ENCODE measurements at places on chromosomes 11 and 22.

GRCh38 chr11:64726867-64727530, 4.0 kb upstream of the NRXN2 start:
- DNase-seq, result no peak

- no peak for DNase-seq
These were observed 305.1 kb downstream of the CTTN start for GRCh38 chr11:70703141-70704064.

DNA sequence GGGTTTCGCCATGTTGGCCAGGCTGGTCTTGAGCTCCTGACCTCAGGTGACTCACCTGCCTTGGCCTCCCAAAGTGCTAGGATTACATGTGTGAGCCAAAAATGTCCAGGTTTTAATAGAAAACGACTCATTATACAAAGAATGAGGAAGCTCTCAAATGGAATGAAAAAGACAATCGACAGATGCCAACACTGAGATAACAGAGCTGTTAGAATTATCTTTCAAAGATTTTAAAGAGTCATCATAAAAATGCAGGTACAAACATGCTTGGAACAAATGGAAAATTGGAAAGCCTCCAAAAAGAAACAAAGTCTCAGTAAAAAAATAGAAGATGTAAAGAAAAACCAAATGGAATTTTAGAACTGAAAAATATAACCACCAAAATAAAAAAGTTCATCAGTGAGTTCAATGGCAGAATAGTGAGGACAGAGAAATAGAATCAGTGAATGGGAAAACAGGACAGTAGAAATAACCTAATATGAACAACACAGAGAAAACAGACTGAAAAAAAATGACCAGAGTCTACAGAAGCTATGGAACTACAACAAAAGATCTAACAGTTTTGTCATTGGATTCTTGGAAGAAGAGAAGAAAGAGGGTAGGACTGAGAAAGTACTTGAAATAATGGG, 10.9 kb downstream of the GAB2 start:
- DNase-seq, result no peak

GRCh38 chr11:47409440-47410369, 1.3 kb downstream of the SLC39A13 start:
- no peak for DNase-seq

DNA sequence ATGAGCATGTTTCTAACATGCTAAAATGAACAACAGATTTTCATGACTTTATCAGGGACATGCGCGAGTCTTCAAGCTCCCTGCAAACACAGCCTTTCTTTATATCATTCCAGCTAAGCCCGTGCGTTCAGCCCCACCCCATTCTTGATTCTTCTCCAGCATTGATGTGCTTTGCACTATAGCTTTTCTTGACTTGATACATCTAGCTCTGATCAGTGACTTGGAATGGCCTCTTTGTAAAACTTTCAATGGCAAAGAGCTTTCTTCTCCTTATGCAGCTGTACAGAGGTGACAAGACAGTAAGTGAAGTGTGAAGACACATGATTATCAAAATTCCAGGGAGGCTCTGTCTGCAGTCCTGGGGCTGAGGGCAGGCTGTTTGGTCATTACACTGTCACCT, 561.0 kb downstream of the OPCML start:
- DNase-seq, result no peak

DNA sequence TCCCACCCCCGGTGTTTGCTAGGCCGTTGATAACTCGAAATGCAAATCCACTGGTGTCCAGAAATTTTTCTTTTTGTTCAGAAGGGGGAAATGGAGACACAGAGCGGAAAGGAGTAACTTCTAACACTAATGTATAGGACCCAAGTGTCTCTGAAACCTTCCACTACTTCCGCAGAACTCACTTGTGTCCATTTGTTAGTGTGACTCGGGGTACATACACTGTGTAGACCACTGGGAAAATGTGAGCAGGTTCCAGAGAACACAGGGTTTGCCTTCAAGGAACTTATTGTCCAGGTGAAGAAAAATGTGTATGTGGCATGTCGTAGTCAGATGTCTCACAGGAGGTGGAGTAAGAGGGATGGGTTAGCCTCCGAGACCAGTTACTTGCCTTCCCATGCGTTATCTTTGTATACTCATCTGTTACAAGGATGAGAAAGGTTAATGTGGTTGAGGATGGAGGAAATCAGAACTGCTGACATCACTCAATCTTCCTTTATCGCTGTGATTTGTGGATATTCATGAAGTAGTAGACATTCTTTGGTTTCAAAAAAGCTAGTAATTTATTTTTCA, 857 bp downstream of the ARCN1 start:
- DNase-seq, result peak; percentile 18

DNA sequence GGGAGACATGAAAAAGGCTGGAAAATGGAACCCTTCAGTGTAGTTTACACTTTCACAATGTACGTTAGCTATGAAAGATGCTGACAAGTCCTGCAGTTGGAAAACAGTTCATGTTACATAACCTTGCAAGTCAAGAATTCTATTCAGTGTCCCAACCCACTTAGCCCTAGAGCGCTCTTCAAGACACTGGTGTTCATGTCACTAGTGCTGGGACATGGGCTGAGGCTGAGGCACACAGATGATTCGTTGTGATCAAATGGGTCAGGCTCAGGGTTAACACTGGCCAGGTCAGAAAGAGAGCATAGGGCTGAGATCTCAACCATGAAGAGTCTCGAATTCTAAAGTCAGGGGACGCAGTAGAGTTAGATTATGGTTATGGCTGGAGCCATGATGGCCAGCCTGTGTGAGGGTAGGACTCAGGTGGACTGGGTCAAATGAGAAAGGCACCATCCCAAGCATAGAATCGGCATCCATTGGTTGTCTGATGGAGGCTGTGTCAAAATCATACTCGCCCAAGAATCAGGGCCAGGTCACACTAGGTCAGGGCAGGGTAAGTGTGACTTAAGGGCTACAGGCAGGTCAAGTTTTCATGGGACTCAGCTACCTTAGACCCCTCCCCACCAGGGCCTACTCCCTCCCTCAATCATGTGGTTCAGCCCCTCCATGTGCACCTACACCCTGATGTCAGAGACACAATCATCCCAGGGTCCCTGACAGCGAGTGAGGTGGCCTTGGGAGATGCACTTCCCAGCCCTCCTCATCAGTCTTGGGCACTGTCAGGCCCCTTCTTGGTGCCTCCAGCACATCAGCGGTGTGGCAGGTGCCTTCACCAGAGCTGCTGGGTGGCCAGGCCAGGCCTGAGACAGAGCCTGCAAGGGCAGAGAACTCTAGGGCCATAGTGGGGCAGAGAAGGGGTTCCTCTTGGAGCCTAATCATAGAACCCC, 20.2 kb downstream of the IGLL5 start:
- DNase-seq, result no peak

- no peak for DNase-seq
These were observed 405.6 kb upstream of the API5 start for GRCh38 chr11:42906226-42906625.

DNA sequence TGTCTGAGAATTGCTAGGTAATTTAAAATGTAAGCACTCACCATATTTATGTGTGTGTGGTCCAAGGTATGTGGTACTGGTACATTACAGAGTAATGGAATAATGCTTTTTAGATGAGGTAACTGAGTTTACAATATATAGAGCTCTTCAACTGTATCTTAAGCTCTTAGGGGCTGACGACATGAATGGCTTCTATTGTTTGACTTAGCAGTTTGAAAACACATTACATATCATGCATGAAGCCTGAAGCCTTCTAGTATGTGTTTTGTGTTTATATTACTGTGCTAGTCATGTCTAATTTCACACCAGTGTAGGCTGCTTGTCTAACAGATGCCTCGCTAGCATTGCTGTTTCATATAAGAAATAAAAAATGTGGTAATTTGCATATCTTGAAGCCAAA, 37.2 kb downstream of the GAS2 start:
- no peak for DNase-seq

DNA sequence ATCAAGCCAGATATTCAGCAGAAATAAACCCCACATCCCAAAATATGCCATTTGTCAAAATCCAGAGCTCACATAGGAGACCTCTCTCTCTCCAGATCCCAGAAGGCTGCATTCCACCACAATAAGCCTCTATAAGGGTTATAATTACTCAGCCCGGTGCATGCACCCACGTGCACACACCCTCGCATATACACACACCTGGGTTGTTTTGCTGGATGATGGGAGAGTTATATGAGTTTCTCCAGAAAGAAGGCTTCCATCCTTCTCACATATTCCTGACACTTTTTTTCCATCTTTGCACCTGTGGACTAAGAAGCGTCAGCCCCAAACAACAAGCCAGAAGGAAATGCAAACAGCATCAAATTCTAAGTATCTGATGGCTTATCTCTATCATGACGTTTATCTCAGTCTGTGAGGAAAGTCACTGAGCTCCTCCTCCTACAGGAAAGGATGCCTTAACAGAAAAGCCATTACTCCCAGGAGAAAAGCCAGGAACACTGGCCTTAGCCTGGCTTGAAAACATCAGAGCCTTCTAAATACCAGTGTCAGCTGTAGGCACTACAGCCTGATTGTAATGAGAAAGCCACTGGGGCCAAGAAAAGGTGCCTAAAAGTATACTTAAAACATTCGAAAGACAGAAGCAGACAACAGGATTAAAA, 253.2 kb downstream of the LARGE1 start:
- no peak for DNase-seq

- no peak for DNase-seq
These were observed 14.6 kb downstream of the SPECC1L start for GRCh38 chr22:24285245-24285644.

Data from activated CD4-positive, alpha-beta T cell treated with anti-CD3 and anti-CD28 coated beads, Interleukin-2, amount 50 U/mL, for 48 hours (primary cell).